ENCODE measurements at places on chromosomes 4 and X.

DNA sequence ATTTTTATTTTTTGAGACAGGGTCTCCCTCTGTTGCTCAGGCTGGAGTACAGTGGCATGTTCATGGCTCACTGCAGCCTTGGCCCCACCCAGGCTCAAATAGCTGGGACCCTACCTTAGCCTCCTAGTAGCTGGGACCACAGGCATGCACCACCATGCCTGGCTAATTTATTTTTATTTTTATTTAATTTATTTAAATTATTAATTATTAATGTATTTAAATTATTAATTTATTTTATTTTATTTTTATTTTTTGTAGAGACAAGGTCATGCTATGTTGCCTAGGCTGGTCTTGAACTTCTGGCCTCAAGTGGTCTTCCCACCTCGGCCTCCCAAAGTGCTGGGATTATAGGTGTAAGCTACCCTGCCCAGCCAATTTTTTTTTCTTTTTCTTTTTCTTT lies 69.3 kb downstream of the EGF start:
- DNase-seq: no peak

- DNase-seq: no peak
These were observed 792.9 kb upstream of the HTR2C start for GRCh38 chrX:113790987-113791386.

DNA sequence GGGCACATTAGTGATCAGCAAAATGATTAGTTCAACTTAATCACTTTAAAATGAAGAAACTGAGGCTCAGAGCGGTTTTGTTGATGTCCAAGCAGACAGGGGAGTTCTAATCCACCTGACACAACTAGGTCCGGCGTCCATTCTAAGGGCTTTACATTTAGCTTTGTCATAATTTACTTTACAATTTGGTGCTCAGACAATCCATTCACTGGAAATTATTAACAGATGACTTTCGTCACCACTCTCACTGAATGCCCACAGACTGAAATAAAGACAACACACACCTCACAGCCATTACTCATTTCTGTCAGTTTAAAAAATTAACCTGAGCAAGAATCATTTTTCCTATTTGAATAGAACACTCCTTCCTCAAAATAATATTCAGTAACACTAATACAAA lies 10.8 kb downstream of the NR3C2 start:
- no peak for DNase-seq

DNA sequence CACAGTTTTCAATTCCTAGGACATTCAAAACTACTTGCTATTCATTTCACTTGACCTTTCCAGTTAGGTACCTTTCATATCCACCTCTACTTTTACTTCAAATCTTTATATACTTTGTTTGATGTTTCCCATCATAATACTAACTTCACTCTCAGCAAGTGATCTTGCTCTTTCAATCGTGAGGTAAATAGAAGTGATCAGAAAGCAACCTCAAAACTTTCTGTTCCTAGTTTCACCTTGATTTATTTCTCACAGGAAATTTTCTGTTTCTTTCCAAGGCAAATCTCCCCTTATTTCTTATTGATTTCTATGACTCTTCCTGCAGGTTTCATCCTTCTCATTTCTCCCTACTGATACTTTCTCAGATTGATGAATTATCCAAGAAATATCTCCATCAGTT lies 623.5 kb downstream of the FSTL5 start:
- no peak for DNase-seq
